KG1 (cell line): ENCODE measurements at places on chromosomes 12 and 14.

DNA sequence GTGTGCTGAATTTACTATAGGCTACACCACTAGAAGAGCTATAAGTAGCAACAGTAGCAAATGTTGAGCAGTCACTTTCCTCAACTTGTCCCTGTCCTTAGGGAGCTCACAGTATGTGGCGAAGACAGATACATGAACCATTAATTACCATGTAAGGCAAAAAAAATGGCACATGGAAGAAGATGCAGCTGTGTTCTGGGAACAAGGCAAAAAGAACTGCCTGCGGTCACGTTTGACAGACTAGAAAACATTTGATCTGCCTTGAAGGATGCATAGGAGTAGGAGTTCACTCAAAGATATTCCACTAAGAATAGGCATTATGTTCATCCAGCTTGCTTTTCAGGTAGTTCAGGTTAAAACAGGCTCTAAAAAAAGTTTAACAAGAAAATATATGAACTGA lies 46.5 kb upstream of the IFNG-AS1 start:
- no peak for DNase-seq

GRCh38 chr12:65725376-65725775 lies 98.9 kb upstream of the HMGA2 start:
- DNase-seq = no peak

GRCh38 chr12:72829838-72830237 lies 557.7 kb downstream of the TRHDE start:
- DNase-seq = no peak

- no peak for DNase-seq
Measured at GRCh38 chr12:43210485-43211192, 341.4 kb downstream of the ADAMTS20 start.

DNA sequence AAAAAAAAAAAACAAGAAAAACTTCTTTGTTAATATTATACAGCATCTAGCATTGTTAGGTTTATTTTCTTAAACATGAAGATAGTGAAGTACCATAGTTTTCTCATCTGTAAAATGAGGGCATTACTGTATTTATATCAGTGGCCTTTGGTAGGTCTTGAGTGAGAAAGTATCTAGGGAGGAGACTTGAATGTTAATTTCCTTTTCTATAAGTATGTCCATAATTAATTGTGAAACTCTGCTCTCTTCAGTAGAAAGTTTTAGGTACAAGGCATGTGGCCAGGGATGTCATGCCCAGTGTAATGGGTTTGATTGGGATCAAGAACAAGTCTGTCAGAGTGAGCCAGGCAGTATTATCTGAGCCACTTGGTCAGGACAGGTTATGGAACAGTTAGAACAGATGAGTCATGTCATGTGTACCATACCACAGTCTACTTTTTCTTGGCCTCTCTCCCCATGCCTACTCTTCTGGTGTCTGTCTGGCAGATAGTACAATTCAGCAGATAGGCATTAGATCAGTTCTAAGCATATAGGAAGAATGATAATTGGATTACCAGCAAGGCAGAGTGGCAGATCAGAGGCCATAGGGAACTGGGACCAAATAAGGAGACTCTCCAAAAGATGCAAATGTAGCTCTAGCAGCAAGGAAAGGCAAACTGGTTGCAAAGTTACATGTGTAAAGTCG lies 30.4 kb downstream of the FBXO34 start:
- no peak for DNase-seq

DNA sequence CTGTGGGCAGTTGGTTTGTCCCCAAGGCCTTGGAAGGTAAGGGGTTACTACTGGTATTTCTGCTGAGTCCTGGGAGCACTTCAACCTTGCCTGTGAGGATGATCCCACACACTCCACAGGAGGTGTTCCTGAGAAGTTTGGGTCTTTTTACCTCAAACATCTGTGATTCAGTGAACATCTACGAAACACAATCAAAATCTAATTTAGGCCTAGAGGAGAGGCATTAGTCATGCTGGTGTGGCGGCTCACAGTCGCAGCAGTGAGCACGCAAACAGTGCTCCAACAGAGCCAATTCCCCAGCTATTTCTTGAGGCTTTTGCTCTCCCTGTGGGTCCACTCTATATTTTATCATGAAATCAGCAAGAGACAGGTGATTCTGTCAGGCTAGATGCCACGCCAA lies 107.6 kb downstream of the APAF1 start:
- no peak for DNase-seq

DNA sequence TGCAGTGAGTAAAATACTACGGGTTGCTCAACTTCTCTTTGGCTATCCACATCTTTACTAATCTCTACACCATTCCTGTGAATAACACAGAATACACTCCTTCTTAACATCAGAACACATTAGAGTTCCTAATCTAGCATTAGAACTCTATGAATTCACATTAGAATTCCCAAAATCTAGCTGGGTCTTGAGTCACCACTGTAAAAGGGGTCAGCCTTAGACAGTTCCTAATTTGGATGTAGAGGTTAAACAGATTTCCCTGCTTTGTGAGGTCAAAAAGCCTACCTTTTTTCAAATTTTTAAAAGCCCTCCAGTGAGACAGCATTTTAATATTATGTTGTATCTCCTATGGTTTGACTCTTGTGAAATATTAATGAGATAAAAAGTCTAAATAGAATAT lies 7.4 kb downstream of the HNRNPC start:
- DNase-seq = no peak

GRCh38 chr14:106134886-106135285 lies 608.5 kb downstream of the TMEM121 start:
- DNase-seq = no peak

- DNase-seq = no peak
Measured at GRCh38 chr12:95583933-95584332, 32.7 kb upstream of the USP44 start.

DNA sequence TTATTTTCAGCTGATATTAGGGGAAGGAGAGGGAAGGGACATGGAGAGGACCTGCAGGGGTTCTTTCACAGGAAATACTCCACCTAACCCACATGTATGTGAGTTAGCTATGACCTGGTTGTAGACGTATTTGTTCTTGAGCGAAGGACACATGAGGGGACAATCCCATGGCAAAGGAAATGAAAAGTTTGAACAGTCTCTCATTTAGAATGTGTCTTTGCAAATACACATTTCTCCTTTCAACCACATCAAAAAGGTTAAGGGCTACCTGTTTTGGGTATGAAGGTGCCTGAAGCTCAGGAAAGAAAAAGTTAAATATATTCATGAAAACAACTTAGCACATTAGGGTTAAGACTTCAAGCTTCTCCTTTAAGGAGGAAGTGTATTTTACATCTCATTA lies 7.4 kb downstream of the PYGL start:
- DNase-seq = no peak

- DNase-seq = no peak
Measured at GRCh38 chr14:76995279-76996035, 33.1 kb downstream of the IRF2BPL start.

DNA sequence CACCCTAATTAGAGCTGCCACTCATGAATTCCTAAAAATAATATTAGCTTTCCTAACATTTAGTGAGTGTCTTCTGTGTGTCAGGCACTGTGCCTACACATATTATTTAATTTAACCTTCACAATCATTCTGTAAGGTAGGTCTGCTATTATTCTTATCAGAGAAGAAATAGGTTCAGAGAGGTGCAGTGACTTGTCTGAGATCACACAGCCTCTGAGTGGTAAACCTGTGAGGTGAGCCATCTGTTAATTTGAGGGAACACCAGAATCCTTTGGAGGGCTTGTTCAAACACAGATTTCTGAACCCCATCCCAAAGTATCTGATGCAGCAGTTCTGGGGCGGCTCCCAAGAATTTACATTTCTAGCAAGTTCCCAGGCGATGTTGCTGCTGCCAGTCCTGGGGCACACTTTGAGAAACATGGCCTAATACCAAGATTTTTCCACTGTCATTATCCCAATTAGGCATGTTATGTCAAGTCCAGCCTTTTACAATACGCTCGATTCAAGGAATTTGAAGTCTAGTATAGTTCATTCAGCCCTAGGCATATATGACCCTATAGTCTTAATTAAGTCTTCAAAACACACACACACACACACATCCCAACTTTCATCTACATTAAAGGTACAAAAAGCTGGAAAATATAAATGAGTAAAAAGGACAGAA lies 19.9 kb upstream of the COX6A1 start:
- no peak for DNase-seq

DNA sequence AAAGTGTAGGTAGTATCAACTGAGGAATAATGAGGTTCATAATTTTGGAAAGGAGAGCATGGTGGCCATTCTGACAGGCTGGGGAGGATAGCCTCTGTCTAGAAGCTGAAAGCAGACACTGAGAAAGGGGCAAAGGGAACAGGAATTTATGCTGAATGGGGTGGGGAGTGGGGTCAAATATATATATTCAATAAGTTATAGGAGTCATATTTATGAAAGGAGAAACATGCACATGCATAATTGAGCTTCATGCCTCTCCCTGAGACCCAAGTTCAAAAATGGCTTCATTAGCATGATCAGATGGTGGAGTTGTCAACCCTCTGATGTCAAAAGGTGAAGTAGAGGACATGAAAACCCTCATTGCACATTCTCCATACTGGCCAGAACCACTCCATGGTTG lies 33.9 kb upstream of the ARID2 start:
- DNase-seq = no peak

DNA sequence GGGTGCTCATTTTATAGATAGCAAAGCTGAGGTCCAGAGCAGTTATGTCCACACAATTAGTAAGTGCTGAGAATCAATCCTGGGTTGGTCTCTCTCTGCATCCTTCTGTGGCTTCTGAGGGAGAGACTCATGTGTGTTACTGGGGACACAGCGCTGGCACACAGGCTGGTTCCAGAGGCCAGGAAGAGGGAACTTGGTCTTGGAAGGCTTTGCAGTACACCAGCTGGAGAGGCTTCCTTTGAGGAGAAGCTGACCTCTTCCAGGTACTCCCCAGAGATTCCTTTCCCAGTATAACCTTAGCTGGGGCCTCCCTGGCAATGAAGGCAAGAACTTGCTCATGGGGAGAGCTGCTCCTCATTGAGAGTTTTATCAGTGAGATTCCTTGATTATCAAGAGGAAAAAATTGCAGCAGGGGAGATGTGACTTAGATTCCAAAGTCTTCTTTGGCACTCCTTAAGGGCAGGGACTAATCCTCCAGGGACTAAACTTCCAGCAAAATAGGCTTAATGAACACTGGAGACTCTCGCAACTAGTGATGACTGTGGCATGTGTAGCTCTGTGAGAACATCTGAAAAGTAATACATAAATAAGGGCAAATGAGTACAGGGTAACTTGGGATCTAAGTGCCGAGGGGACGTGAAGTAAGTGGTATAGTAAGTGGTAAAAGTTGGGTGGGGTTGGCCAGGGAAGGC lies 13.9 kb upstream of the KRT80 start:
- no peak for DNase-seq

DNA sequence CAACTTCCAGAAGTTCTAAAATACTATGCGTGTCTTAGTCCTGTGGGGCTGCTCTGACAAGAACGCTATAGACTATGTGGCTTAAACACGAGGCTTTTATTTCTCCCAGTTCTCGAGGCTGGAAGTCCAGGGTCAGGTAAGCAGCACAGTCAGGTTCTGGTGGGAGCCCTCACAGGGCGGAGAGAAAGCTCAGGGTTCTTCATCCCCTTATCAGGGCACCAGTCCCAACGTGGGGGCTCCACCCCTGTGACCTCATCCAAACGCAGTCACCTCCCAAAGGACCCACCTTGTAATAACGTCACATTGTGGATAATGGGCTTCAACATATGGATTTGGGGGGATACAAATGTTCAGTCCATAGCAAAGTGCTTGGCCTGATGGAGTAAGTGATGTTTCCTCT lies 37.1 kb upstream of the TC2N start:
- no peak for DNase-seq

DNA sequence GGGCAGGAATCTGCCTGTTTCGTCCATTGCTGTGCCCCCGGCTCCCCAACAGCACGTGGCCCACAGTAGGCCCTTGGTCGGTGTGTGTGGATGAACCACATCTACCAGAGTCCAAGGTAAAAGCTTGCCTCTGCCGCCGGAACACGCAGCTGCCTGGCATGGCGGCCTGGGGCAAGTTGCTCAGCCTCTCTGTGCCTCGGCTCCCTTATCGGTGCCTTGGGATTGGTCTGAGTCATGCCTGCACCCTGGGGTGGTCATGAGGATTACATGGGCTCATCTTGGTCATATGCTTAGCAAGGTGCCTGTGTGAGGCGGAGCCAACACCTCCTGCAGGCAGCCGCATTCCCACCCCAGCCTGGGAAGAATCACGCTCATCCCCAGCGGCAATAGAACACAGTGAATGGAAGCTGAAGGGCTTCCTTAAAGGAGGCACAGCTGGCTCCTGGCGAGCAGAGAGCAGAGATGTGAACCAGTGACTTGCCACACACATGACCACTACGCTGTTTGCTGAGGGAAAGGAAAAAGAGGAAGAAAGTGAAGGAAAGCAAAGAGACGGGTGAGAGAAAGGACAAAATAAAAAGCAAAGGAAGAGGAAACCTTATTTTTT lies 5.5 kb upstream of the SCARB1 start:
- DNase-seq = peak; percentile 45

- DNase-seq = no peak
Measured at GRCh38 chr14:103520269-103520656, 2.4 kb downstream of the CKB start.

DNA sequence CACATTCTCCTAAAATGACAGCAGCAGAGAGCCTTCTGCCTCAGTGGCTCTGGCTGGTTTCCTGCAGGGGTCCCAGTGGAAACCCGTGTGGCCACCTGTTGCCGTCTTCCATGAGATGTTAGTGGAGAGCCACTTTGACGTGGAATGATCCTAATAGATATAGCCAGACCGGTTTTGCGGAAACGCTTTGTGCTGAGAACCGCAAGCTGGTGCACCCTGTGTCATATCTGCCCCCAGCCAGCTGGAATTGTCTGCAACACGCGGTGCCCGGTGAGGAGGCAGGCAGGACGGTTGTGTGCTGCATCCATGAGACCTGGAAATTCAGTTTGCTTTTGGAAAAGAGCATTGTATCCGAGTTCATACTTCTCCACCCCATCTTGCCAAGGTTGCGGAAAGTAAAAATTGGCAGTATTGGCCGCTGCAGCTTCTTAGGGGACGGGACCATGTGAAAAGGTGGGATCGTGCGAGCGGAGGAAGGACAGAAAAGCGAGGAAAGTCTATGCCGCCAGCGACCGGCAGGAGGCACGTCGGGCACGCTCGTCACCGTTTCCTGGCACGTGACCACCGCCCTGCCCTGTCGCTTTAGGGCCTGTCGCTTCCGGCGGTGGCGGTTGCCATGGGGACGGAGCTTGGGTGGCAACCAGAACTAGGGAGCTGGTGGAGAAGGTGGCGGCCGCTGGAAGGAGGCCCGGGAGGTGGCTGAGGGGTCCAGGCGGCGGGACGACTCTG lies at the start of gene CFAP251:
TSS of gene CFAP251 (plus strand) at position 643 of the 729 bp plus-strand sequence. CDS start 2,714 bp downstream, outside the sequence.
- DNase-seq = no peak

- peak; percentile 77 for DNase-seq
Measured at GRCh38 chr12:101891462-101891971, 14.1 kb downstream of the DRAM1 start.

DNA sequence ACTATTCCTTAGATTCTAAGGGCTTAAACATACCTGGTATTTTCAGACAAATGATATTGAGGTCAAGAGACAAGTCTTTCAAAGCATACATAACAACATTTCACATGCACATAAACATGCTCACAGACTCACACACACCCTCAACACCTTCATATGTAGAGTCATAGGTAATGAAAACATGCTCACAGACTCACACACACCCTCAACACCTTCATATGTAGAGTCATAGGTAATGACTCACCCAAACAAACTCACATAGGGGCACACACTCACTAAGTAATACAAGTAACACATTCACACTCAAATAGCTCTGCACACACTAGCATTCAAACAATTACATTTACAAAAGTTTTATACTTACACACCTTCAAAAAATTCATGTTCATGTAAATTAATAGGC lies 975.5 kb downstream of the TMEM121 start:
- DNase-seq = no peak
